ENCODE measurements at places on chromosomes 5 and 9.

DNA sequence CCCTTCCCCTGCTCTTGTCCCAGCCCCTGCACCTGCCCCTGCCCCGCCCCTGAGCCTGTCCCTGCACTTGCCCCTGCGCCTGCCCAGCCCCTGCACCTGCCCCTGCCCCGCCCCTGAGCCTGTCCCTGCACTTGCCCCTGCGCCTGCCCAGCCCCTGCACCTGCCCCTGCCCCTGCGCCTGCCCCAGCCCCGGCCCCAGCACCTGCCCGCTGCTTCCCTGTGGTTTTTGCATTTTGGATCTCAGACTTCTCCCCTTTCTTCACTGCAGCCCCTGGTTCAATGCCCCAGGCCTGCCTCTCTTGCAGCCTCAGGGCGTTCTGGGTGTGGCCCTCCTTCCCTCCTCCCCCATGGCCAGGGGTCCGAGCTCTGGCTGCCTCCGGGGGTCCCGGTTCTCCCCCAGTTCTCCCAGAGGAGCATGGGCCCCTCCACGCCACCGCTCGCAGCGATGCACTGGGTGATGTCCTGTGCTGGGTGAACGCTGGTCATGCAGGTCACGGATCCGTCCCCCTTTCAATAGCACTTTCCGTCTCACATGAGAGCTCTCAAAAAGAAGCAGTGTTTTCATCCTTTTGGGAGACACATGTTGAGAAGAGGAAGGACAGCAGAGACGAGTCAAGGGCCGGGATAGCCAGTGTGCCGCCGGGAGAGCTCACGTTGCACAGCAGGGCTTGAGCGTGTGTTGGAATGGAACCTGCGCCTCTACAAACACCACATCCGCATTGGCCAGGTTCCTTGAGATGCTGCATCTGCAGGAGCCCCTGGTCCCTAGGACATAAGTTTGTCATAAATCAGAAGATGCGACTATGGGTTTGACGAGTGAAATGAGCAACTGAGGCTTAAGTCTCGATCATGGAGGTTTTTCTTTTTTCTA, 44.0 kb upstream of the IRX4 start:
- DNase-seq, result no peak

GRCh38 chr5:180436936-180437335, 57.2 kb upstream of the CNOT6 start:
- no peak for DNase-seq

GRCh38 chr5:7852542-7852941, 1.6 kb upstream of the CFAP90 start:
- DNase-seq, result no peak

DNA sequence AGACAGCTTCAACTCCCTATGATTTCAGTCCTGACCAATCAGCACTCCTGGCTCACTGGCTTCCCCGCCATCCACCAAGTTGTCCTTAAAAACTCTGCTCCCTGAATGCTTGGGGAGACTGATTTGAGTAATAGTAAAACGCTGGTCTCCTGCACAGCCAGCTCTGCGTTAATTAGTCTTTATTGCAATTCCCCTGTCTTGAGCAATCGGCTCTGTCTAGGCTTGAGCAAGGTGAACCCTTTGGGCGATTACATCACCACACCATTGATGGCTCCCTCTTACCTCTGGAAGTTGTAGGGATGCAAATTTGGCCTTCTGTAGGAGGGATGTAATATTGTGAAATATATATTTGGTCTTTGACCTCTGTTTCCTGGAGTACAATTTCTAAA, 2.9 kb upstream of the SLC23A1 start:
- DNase-seq, result no peak

GRCh38 chr9:91558395-91558794, 134.8 kb upstream of the NFIL3 start:
- no peak for DNase-seq

DNA sequence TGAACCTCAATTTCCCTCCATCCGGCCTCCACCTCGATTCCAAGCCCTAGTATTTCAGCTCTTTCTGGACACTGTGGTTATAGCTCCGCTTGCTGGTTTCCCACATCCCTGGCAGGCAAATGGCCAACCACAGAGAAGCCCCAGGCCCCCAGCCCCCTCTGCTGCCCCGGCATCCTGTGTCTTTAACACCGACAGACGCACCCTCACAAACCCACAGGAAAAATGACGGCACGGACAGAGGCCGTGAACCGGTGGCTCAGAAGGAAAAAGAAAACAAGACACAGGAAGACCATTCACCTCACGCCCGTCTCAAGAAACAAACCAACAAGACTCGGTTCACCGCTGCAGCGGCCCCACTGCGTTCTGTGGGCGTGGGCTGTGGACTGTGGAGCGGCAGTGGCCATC, 1.5 kb upstream of the CLIC3 start:
- DNase-seq, result no peak

DNA sequence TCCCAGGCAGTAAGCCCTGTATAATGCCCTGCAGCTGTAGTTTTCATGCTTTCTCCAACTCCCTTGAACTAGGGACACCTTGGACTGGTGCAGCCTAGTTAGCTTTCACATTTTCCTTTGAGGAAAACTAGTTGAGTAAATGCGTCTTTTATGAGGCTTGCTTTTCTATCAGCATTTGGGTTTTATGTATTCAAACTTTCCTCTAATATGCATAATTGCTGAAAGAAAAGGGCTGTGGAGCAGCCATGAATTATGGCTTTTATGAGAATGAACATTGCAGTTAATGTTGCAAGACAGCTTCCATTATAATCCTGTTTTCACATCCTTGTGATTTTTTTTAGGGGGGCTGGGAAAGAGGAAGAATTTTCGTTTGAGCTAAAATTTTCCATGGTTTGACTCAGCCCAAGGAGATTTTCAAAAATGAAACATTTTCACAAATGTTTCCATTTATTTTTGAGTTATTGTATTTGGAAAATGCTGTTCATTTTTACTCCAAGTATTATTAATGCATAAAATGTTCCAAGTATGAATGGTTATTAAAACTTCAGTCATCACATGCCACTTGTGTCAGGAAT, 57.9 kb upstream of the PPP3R2 start:
- DNase-seq, result no peak

- no peak for DNase-seq
Observed at GRCh38 chr5:36585701-36586100, 20.7 kb upstream of the SLC1A3 start.
